ENCODE measurements at places on chromosomes 1 and 21.

DNA sequence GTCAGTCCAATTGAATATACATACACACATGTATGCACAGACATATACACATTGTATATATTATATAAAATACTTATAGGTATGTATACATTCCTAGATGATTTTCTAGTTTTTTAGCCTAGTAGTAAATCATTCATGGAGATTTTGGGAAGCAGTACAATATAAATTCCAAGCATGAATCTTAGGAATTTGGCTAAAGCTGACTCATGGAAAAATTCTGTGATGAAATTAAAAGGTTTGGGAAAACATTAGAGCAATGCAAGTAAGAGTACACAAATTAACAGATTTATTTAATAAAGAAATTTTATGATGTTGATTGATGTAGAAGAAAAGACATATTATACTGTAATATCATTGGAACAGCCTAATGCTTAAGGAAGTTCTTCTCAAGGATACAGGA is 43.7 kb upstream of the PTGFR start:
- DNase-seq, result no peak

- no peak for DNase-seq
Observed at GRCh38 chr1:159860456-159860855, 2.0 kb downstream of the VSIG8 start.

- DNase-seq, result no peak
Observed at GRCh38 chr1:40003156-40004093, 37.1 kb upstream of the CAP1 start.

DNA sequence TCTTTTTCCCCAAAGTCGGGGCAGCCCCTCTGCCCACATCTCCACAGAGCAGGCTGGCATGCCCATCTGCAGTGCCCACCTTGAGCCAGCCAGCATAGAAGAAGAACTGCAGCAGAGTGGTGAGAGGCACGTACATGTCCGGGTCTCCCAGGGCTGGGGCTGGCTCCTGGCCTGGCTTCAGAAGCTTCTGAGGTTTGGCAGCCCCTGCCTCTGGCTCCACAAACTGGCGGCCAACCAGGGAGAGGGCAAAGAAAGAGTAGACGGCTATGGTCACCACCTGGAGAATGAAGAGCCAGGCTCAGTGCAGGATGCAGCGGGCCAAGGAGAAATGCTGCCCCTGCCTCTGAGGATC is 3.0 kb downstream of the BEST4 start:
- DNase-seq, result no peak

Measured in posterior cingulate gyrus (tissue), 11 donors.